Activated T-helper 17 cell treated with anti-CD3 and anti-CD28 coated beads, Interleukin-2, amount 50 U/mL, for 72 hours (primary cell): ENCODE measurements at places on chromosomes 7 and 10. TPM values are rescaled to one million over a fixed set of nuclear protein-coding genes. Genes with fewer than 3 reads are reported as not detected.

- H3K27ac ChIP-seq: no peak overlapping the region
- H3K27me3 ChIP-seq: peaks cover 59% of the 10 kb centered on the region
- H3K4me1 ChIP-seq: peaks cover 5% of the 10 kb centered on the region
- H3K36me3 ChIP-seq: no peaks in the 10 kb centered on the region
- peak; percentile 91 for ATAC-seq
- no peak overlapping the region for H3K4me3 ChIP-seq
These were observed 10.8 kb downstream of the TLX1 start for GRCh38 chr10:101141616-101142532.

GRCh38 chr7:5711409-5711808 lies 70.1 kb downstream of the RNF216 start:
- H3K27me3 ChIP-seq: no peaks in the 10 kb centered on the region
- no peak overlapping the region for H3K4me3 ChIP-seq
- H3K4me1 ChIP-seq: peaks cover 12% of the 10 kb centered on the region
- no peak for ATAC-seq

DNA sequence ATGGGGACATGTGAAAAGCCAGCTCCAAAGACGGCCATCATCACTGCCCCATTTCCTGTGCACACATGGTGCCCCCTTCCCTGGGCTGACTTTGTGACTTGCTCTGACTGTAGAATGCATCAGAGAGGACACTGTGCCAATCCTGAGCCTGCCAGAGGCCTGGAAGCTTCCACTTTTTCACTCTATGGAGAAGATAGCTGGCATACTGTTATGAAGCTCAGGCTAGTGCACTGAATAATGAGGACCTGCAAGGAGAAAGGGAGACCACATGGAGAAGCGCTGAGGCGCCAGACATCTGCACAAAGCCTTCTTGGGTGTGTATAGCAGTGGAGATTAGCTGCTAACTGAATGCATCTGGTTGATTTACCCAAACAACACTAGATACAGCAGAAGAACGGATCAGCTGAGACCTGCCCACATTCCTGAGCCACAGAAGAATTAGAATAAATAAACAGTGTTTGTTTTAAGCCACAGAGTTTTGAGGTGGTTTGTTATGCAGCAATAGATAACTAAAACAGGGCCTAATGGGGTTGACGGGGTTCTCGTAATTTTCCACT lies 58.9 kb upstream of the C10orf90 start:
- no peaks in the 10 kb centered on the region for H3K36me3 ChIP-seq
- no peaks in the 10 kb centered on the region for H3K27me3 ChIP-seq
- ATAC-seq: no peak
- H3K4me1 ChIP-seq: no peaks in the 10 kb centered on the region
- no peak overlapping the region for H3K27ac ChIP-seq
- H3K4me3 ChIP-seq: no peak overlapping the region

GRCh38 chr10:55628260-55628701 lies 732.8 kb downstream of the ZWINT start:
- H3K27ac ChIP-seq: no peak overlapping the region
- H3K4me1 ChIP-seq: no peaks in the 10 kb centered on the region
- no peak overlapping the region for H3K4me3 ChIP-seq
- no peaks in the 10 kb centered on the region for H3K36me3 ChIP-seq
- H3K27me3 ChIP-seq: peaks cover 17% of the 10 kb centered on the region

DNA sequence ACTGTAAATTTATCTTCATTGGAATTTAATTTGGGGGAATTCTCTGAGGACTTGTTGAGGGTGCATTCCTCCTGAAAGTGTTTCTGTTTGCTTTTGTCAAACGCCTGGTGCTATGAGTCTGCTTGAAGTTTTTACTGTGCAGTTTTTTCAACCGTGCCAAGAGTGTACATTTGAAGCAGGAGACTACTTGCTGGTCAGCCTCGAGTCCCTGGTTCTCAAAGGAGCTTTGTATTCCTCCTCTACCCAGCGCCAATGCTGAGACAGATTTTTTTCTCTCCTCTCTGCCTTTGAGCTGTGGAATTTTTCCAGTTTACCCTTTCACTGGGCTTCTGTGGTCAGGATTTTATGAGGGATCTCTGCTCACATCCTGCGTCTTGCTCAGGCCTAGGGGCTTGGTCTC lies 62.1 kb downstream of the NPY start:
- no peaks in the 10 kb centered on the region for H3K4me1 ChIP-seq
- H3K27me3 ChIP-seq: peaks cover 21% of the 10 kb centered on the region
- ATAC-seq: no peak
- H3K4me3 ChIP-seq: no peak overlapping the region
- no peak overlapping the region for H3K27ac ChIP-seq
- H3K36me3 ChIP-seq: no peaks in the 10 kb centered on the region

- H3K36me3 ChIP-seq: peaks cover 11% of the 10 kb centered on the region
- no peak overlapping the region for H3K4me3 ChIP-seq
- no peak for ATAC-seq
- no peak overlapping the region for H3K27ac ChIP-seq
- peaks cover 57% of the 10 kb centered on the region for H3K27me3 ChIP-seq
These were observed 3.4 kb downstream of the HOXA9 start for GRCh38 chr7:27161721-27162560.

DNA sequence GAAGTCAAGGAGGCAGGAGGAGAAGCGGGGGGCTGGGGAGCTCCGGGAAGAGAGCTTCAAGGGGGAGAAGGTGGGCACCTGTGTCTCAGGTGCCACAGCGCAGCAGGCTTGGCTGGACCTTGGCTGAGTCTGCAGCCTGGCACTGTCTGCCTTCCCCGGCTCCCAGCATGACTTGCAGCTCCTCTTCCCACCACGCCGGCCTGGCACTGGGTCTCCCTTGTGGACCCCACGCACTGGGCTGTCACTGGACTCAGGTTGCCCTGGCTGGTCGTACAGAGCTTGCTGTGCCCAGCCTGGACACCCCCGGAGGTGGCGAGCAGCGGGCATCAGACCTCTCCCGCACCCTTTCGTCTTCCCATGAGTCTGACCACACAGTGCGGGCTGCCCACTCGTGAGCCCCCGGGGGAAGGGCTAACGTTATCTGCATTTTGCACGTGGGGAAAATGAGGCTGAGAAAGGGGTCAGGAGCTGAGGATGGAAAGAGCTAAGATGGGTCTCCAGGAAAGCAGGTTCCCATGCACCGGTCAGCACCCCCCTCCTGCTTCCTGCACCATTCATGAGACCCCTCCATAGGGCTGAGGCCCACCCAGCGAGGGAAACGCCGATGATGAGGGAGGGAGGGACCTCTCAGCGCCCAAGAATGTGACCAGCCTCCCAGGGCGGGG lies 40.3 kb upstream of the PSMG3 start:
- no peaks in the 10 kb centered on the region for H3K4me1 ChIP-seq
- H3K27me3 ChIP-seq: peaks cover 22% of the 10 kb centered on the region
- no peak overlapping the region for H3K27ac ChIP-seq
- no peak for ATAC-seq
- no peaks in the 10 kb centered on the region for H3K36me3 ChIP-seq

DNA sequence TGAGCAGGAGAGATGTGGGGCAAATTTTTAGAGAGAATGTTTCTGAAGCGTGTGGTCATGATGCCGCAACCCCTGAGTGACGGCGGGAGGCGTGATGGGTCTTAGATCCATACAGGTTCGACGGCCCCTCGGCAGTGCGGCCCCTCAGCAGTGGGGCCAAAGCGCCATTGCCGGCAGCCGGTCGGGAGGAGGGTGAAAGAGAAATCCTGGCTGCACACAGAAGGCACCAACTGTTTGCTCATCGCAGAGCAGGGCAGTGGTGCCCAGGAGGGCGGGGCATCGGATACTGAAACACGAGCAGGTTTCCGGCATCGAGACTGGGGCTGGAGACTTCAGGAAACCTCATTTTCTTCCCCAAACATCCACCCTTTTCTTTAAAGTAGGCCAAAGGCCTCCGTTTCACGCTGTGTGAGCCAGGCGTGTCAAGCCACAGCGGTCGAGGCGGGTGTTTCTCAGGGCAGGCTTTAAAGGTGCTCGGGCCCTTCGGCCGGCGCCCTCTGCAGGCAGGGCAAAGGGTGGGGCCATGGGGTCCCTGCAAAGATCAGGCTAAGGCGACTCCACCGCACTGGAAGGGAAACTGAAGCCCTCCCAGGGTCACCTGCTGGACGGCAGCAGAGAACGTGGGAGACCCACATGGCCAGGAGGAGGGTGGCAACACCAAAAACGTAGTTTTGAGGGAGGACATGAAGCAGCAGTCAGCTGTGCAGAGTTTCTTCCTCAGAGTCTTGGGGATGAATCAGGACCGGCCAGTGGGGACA lies 42.0 kb upstream of the PPP2R2D start:
- no peaks in the 10 kb centered on the region for H3K4me1 ChIP-seq
- no peaks in the 10 kb centered on the region for H3K36me3 ChIP-seq
- no peak overlapping the region for H3K4me3 ChIP-seq
- peaks cover 23% of the 10 kb centered on the region for H3K27me3 ChIP-seq

- H3K27ac ChIP-seq: no peak overlapping the region
- H3K36me3 ChIP-seq: no peaks in the 10 kb centered on the region
- ATAC-seq: no peak
- H3K27me3 ChIP-seq: peaks cover 3% of the 10 kb centered on the region
These were observed 31.7 kb downstream of the AP5Z1 start for GRCh38 chr7:4806983-4807597.

DNA sequence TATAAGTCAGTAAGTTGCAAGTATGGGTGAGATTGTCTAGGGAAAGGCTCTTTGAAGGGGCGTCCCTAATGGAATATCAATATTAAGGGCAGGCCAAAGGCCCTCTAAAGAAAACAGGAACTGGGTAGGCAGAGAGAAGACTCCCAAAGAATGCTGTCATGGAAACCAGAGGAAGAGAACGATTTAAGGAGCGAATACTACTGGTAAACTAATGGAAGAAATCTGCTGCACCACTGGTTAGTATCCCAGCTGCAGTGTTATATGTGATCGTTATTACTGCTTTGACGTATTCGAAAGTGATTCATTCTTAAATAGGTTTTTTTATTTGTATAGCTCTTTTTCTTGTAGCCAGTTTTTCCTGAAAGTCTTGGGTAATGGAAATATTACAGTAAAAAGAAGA lies 1.3 kb downstream of the CASP2 start:
- H3K27me3 ChIP-seq: no peaks in the 10 kb centered on the region
- H3K27ac ChIP-seq: peak overlapping the region; percentile 96
- H3K4me1 ChIP-seq: peaks cover 25% of the 10 kb centered on the region
- peak; percentile 33 for ATAC-seq
- H3K36me3 ChIP-seq: peaks cover 60% of the 10 kb centered on the region

DNA sequence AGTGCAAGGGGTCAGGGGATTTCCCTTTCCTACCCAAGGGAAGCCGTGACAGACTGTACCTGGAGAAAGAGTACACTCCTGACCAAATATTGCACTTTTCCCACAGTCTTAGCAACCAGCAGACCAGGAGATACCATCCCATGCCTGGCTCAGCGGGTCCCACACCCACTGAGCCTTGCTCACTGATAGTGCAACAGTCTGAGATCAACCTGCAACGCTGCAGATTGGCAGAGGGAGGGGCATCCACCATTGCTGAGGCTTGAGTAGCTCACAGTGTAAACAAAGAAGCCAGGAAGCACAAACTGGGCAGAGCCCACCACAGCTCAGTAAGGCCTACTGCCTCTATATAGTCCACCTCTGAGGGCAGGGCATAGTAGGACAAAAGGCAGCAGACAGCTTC lies 53.9 kb downstream of the PIK3CG start:
- no peak for ATAC-seq
- no peaks in the 10 kb centered on the region for H3K27me3 ChIP-seq
- no peak overlapping the region for H3K27ac ChIP-seq

- H3K27ac ChIP-seq: no peak overlapping the region
- ATAC-seq: no peak
- H3K36me3 ChIP-seq: peaks cover 26% of the 10 kb centered on the region
- H3K4me1 ChIP-seq: peaks cover 14% of the 10 kb centered on the region
- H3K4me3 ChIP-seq: no peak overlapping the region
- no peaks in the 10 kb centered on the region for H3K27me3 ChIP-seq
These were observed 16.5 kb downstream of the CREB3L2 start for GRCh38 chr7:137985253-137985896.

- H3K4me1 ChIP-seq: no peaks in the 10 kb centered on the region
- no peak overlapping the region for H3K4me3 ChIP-seq
- no peaks in the 10 kb centered on the region for H3K27me3 ChIP-seq
- no peak overlapping the region for H3K27ac ChIP-seq
- ATAC-seq: no peak
These were observed 106.6 kb downstream of the TPK1 start for GRCh38 chr7:144729226-144729625.

DNA sequence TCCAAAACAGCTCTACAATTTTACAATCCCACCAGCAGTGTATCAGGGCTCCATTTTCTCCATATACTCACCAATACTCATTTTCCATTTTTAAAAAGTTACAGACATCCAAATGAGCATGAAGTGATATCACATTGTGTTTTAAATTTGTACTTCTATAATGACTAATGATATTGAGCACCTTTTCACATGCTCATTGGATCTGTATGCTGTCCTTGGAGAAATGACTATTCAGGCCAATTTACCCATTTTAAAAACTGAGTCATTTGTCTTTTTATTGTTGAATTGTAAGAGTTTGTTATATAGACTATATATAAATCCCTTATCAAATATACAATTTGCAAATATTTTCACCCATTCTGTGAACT lies 162.0 kb downstream of the MAGI2 start:
- no peak overlapping the region for H3K4me3 ChIP-seq
- H3K36me3 ChIP-seq: no peaks in the 10 kb centered on the region
- no peak for ATAC-seq
- H3K27ac ChIP-seq: no peak overlapping the region
- H3K27me3 ChIP-seq: no peaks in the 10 kb centered on the region
- H3K4me1 ChIP-seq: no peaks in the 10 kb centered on the region

GRCh38 chr7:28688651-28689050 lies 269.5 kb downstream of the TRIL start:
- peaks cover 9% of the 10 kb centered on the region for H3K27me3 ChIP-seq
- H3K4me3 ChIP-seq: no peak overlapping the region
- H3K36me3 ChIP-seq: no peaks in the 10 kb centered on the region
- H3K27ac ChIP-seq: no peak overlapping the region

- H3K27ac ChIP-seq: no peak overlapping the region
- no peaks in the 10 kb centered on the region for H3K4me1 ChIP-seq
- no peak for ATAC-seq
- no peak overlapping the region for H3K4me3 ChIP-seq
- H3K27me3 ChIP-seq: no peaks in the 10 kb centered on the region
These were observed 989.4 kb downstream of the CCSER2 start for GRCh38 chr10:85317827-85318226.

GRCh38 chr7:49424109-49424508 lies 349.3 kb upstream of the VWC2 start:
- no peak overlapping the region for H3K4me3 ChIP-seq
- no peaks in the 10 kb centered on the region for H3K36me3 ChIP-seq
- no peaks in the 10 kb centered on the region for H3K4me1 ChIP-seq
- H3K27ac ChIP-seq: no peak overlapping the region

Gene CFAP69
- 0.42 TPM for total RNA-seq

Gene CHCHD1
- 30.2 TPM for total RNA-seq

Gene SORCS1
- not detected for total RNA-seq

Gene KNDC1
- 0.19 TPM for total RNA-seq

Gene OR6B1
- not detected for total RNA-seq

Gene ZNF425
- 0.39 TPM for total RNA-seq

Gene SLC13A1
- total RNA-seq: not detected

Gene UCMA
- total RNA-seq: not detected
